ENCODE measurements at places on chromosomes 4 and X.

- DNase-seq: no peak
These were observed 27.3 kb downstream of the BBS12 start for GRCh38 chr4:122759639-122760310.

DNA sequence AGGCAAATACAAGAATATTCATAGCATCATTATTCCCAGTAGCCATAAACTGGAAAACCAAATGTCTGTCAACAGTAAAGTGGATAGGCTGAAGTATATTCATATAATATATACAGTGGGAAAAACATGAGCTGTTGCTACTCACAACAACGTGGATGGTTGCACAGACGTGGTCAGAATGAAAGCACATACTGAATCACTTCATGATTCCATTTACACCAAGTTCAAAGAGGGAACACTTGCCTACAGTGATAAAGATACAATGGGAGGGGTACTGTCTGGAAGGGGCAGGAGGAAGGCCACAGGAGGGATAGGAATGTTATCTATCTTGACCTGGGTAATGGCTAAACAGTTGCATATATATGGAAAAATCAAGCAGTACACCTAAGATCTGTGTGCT lies 25.3 kb downstream of the APBB2 start:
- no peak for DNase-seq

- no peak for DNase-seq
These were observed 804.6 kb upstream of the TENM3 start for GRCh38 chr4:181438641-181439040.

DNA sequence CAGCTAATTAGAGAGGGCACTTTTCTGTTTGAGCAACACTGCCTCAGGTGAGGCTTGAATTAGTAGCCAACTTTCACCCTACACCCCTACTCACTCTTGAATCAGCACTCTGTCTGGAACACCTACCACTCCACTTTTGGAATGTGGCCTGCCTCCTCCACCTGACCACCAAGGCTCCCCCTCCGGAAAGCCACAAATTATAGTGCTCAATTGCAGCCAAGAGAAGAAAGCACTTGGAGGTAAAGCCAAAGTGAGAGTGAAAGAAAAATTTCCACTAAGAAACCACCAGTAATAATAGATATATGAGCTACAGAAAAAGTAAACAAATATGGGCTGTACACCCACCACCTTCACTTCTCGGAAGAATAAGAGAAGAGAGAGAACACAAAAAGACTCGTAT lies 41.1 kb downstream of the PPP3CA start:
- DNase-seq: no peak

GRCh38 chrX:65586491-65586890 lies 51.9 kb upstream of the LAS1L start:
- no peak for DNase-seq

DNA sequence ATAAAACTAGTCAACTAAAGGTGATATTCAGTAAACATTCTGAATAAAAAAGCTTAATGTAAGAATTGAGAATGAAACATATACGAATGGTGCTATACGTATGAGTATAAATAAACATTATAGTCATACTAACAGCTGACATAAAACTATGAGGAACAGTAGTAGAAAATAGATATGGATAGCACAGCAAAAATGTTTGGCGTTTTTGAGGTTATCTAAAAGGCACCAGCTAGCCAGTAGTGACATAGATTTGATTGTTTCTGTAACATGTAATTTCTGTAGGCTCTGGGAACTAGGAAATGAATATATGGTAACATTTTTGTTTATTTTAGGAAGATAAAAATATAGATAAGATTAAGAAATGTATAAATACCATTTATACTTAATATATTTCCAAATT lies 69.3 kb downstream of the SNX25 start:
- DNase-seq: no peak

- DNase-seq: no peak
These were observed 7.3 kb downstream of the GPRASP1 start for GRCh38 chrX:102658556-102658955.

GRCh38 chr4:54678826-54679225 lies 21.1 kb downstream of the KIT start:
- DNase-seq: no peak

GRCh38 chr4:180615746-180616145 lies 1627.5 kb upstream of the TENM3 start:
- DNase-seq: no peak

GRCh38 chrX:153769158-153769864 lies 5.3 kb downstream of the PLXNB3 start:
- DNase-seq: no peak

DNA sequence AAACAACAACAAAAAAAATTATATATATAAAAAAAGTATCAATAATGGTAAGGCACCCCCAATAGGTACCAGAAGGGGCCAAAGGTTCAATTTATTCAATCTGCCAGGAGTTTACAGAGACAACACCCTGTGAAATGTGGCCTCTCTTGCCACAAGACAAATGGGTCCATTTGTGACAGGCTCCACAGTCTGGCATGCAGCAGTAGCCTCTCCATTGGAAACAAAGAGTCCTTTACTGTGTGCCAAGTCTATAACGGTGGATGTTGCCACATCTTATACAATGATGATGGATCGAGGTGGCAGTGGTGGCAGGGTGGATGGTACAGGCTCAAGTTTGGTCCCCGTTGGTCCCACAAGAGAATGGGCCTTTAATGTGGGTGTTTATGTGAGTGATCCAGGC lies 70.1 kb upstream of the SH3RF1 start:
- no peak for DNase-seq

GRCh38 chr4:149296503-149296902 lies 519.1 kb downstream of the IQCM start:
- DNase-seq: no peak

DNA sequence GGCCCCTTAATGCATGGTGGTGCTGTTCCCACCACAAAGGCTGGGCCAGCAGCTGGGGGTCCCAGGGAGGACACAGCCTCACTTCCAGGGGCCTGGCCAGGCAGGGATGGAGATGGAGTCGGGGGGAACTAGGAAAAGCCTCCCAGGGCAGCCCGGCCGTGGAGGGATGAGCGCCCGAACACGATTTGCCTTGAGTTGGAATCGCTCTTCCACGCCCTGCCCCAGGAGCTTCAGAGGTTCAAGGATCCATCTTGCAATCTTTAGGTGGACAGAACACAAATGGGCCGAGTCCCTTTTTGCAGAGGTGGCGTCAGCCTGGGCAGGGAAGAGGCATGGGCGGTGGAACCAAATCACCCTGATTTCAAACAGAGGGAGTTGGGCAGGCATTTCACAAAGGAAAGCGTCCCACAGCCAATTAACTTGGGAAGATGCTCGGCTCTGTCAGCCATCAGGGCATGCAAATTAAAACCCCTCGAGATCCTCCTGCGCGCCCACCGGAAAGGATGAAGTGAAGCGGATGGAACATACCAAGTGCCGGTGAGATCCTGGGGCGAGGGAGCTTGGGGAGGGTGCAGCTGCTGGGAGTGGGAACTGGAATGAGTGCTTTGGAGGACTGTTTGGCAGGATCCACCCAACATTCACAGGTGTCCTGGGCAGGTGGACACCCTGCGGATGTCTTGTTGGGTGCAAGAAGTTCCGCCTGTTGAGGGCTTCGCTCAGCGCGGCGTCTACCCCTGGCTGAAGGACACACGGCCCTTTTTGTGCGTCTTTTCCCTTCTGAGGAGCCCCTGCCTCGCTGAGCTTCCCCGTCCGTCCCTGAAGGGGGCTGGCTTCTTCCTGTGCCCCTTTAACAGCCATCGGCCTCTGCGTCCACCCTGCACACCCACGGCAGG lies 75.7 kb downstream of the HTRA3 start:
- DNase-seq: no peak

DNA sequence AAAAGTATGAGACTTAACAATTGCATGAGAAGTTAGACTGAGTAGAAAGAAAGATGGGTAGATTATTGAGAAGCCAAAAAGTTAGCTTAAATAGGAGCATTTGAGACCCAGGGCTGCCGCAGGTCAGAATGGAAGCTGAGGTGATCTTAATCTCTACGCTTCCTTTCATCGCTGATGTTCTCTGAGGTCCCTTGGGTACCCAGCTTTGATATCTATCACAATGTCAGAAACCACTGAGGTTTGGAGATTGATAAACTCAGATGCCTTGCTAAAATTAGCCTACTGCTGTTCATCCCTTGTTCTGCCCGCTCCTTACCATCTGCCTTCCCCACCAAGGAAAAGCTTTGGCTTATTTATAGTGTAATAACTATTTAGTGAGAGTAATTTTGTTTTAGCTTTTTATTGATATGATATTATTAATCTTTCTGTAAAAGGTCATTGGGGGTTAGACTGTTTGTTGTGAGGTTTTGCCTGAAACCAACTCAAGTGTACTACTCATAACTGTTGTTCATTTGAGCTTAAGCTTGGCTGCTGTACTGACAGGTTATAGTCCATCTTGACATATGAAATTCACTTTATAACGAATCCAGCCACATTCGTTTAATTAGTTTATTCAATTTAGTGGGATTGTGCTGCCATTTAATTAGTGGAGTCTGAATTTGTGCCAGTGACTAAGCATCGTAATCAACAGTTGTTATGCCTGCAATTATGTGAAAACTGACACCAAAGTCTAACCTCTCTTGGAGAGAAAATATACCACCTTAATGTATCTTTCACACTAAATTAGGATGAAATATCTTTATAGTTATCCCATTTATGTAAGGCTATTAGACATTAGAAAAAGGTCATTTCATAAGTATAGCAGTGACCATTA lies 15.1 kb downstream of the MCUB start:
- DNase-seq: no peak

GRCh38 chrX:101206471-101206870 lies 13.1 kb upstream of the DRP2 start:
- no peak for DNase-seq

- no peak for DNase-seq
These were observed 130.3 kb downstream of the DIPK2B start for GRCh38 chrX:45070116-45071007.

GRCh38 chr4:171521726-171522125 lies 291.5 kb upstream of the GALNTL6 start:
- no peak for DNase-seq

GRCh38 chr4:59712470-59712869 lies 1487.7 kb upstream of the ADGRL3 start:
- DNase-seq: no peak

DNA sequence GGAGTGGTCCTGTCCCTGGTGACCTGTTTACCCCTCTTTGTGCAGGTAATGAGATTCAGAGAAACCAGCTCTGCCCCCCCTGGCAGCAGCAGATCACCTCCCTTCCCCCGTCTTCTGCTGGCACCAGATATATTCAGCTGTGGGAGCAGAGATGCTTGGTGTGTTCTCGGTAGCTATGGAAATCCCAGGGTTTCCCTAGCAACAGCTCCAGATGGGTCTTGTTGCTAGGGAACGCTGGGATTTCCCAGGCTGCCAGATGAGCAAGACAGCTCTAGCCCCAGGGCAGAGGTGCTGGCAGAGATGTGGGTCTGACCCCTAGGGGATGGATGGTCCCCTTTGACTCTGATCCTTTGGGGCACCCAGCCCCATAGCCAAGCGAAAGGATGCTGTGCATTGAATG lies 20.2 kb downstream of the CETN2 start:
- DNase-seq: no peak

DNA sequence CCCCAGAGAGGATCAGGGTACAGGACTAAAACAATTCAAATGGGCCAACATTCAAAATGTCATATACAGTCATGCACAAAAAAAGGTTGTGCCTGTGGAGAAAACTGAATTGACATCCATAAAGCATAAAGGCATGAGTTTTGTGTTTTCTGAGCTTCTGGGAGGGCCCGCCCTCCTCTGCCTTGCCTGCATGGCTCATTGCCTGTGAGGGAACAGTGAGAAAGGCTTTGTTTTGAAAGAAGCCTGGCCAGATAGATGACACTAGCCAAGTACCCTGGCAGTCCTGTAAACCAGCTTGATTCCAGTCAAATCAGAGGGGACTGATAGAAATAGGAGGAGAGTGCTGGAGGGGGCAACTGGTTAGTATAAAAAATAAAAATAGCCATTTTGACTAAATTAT lies 194.3 kb downstream of the KIT start:
- no peak for DNase-seq

DNA sequence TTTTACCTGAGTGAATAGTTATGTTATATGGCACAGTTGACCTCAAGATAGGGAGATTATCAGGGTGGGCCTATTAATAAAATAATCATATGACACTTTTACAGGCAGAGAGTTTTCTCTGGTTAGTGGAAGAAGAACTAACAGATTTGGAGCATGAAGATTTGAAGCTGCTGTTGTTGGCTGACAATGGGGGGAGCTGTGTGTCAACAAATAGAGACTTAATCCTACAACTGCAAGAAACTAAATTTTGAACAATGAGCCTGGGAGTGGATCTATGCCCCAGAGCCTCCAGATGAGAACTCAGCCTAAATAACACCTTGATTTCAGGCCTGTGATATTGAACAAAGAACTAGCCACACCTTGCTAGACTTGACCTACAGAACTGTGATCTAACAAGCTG lies 7.2 kb upstream of the CCSER1 start:
- DNase-seq: no peak

DNA sequence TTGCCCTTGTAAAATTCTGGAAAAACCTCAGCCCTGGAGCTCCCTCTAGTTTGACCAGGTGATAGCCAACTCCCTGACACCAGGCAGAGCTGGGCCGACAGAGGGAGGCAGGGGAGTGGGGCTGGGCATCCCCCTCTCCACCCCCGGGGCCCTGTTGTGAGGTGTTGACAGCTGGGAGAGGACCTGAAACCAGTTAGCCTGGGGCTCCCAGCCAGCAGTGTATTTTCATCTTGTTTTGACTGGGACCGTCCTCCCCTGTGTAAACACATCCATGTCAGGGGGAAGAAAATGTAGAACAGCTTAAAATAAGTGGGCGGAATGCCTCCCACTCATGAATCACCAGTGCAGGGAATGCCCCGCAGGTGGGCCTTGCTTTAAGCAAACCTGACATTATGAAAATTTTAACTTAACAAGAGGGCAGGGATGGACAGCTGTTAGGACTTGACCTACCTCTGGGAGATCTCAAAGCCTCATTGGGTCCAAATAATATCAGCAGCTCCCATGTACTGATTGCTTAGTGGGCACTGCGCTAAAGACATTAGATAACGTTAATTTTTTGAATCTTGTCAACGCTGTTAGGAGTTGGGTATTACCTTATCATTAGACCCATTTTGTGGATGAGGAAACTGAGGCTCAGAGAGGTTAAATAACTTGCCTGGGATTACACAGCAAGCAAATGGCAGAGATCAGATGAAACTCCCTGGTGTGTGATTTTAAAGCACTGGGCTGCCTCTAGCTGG lies 45.9 kb downstream of the TSC22D3 start:
- DNase-seq: no peak

DNA sequence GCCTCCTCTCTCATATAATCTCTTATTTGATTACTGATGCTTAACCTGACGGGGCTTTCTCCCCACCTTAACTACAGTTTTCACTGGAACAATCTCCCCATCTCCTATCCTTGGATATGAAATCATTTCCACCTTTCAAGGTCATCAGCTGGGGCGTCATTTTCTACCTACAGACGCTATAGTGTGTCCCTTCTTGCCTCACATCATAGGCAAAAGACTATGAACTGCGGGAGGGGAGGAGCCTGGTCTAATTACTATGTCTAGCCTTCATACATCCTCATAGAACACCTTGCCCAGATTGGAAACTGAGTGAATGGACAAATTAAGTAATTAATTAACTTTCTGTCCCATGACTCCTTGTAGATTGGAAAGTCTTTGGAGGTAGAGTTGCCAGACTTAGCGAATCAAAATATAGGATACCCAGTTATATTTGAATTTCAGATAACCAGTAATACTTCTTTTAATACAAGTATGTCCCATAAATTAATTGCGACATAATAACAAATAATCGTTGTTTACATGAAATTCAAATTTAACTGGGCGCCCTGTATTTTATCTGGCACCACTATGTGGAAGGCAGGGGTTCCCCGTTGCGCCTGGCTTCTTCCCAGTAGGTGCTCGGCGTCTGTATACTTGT lies 752 bp upstream of the ATP6AP2 start:
- DNase-seq: no peak

- no peak for DNase-seq
These were observed 120.9 kb upstream of the NOCT start for GRCh38 chr4:138894709-138895108.

All from stimulated activated CD4-positive, alpha-beta T cell treated with anti-CD3 and anti-CD28 coated beads, Interleukin-1b, Interleukin-23, amount 100 ng/mL, for 24 hours (primary cell).